ENCODE measurements at places on chromosomes 11 and 22.

DNA sequence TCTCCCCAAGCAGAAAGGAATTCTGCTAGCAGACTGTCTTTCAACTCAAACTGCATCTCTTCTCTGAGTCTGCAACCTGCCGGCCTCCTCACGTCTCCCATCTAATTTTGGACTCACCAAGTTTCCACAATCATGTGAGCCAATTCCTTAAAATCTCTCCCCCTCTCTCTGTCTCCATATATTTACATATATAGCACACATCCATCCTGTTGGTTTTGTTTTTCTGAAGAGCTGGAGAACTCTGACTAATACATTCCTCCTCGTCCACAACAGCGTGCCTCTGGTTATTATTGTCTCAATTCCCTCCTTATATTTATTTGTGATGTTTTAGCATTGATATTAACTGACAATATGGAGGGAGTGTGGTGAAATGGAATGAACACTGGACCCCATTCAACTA lies 29.6 kb upstream of the FJX1 start:
- no peak for DNase-seq

DNA sequence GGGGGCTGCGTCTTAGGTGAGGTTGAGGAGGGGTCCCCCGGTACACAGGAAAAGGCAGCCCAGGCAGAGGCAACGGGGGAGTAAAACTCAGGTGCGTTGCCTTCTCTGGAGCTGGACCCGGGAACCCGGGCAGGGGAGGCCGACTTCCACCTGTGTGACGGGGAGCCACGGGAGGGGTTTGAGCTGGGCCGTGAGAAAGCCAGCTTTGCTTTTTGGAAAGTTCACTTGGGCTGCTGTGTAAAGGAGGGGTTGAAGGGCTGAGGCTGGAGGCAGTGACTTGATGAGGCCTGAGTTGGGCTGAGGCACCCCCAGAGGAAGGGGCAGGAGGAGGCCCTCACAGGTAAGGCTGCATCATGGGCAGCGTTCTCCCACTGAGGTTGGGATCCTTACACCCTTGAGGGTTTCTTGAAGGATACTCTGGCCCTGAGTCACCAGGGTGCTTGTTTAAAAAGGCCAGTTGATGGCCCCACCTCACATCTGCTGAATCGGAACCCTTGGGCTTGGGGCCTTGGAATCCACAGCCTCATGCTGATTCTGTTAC lies 47.2 kb downstream of the CHRDL2 start:
- DNase-seq, result no peak

GRCh38 chr11:70265341-70265740 lies 5.1 kb upstream of the PPFIA1 start:
- no peak for DNase-seq

- DNase-seq, result peak; percentile 76
Measured at GRCh38 chr11:61752117-61752924, at the start of gene MYRF. Gene MYRF, plus strand, starts transcription at chr11:61752636. Its CDS starts 109 bp downstream, at chr11:61752745.

GRCh38 chr11:117794772-117795629 lies 2.0 kb downstream of the DSCAML1 start:
- peak; percentile 28 for DNase-seq

DNA sequence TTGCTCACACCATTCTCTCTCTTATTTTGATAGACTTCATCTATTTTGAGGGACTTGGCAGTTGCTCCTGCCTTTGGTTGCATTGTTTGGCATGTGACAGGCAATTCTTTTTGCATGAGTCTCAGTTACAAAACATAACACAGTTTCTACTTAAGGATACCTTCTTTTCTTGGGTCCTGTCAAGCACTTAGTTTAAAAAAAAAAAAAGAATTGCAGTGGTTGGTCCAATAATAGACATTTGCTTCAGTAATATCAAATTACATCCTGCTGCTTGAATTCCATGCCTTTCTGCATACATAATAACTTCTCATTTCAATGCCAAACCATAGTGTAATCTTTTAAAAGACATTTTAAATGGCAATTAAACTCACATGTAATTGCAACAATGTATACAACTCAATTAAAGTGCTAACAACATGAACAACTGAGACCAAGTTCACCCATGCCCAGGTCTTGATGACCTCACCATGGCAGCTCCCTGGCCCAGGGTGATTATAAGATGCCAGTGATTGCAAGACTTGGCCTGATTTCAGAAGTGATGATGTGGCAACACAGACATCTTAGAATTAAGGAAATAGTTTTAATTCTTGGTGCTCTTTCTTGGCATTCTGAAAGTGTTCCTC lies 32.2 kb upstream of the PLET1 start:
- peak; percentile 17 for DNase-seq

- peak; percentile 31 for DNase-seq
Measured at GRCh38 chr11:130677486-130678153, 229.2 kb downstream of the ADAMTS15 start.

DNA sequence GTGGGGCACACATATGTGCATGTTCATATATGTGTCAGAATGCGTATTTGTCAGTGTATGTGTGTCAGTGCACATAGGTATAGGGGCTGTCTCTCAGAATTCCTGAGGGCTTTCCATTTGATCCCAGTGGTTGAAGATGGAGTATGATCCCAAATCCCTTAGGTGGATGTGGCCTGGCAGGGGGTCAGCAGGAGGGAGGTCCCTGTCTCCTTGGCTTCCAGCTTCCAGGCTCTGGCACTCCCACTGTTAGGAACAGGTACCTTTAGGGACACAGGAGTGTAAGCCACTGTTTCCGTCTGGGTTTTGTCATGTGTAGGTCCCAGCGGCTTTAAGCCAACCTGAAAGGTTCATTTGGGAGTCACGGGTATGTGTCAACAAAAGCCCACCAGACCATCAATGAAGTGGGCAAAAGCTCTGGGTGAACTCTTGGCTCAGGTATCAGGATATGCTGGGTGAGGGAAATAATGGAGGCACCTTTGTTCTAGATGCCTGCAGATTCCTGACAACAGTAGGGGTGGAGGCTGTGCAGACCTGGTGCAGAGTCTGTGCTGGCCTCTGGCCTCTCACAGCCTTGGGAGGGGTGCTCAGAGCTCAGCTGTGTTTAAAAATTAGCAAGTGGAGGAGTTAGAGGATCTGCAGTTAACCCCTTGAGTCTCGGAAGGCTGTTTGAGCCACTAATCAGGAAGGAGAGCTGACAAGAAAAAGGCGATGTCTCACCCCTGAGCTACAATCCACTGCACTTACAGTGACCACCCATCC lies 9.0 kb downstream of the KCNQ1OT1 start:
- peak; percentile 14 for DNase-seq

GRCh38 chr11:29962243-29962642 lies 54.6 kb downstream of the KCNA4 start:
- no peak for DNase-seq

DNA sequence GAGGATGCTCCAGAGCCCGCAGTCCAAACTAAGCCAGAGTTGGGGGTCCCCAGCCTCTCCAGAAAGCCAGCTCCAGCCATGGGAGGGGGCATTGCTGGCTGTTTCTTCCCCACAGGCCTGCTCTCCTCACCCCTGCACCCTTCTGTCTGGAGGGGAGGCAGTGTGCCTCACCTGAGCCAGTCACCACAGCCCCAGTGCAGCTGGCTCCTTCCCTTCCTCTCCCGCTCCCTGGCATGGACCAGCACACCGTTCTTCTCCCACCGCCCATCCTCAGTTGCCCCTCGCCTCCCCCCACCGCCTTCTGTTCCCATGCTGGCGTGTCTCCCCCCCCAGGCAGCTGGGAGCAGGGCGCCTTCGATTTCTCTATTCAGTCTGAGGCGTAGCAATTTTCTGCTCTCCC lies 110.5 kb upstream of the THY1 start:
- DNase-seq, result no peak

GRCh38 chr11:106128740-106129139 lies 51.3 kb downstream of the AASDHPPT start:
- DNase-seq, result no peak

- DNase-seq, result peak; percentile 16
Measured at GRCh38 chr11:113507341-113507740, 32.1 kb upstream of the DRD2 start.

DNA sequence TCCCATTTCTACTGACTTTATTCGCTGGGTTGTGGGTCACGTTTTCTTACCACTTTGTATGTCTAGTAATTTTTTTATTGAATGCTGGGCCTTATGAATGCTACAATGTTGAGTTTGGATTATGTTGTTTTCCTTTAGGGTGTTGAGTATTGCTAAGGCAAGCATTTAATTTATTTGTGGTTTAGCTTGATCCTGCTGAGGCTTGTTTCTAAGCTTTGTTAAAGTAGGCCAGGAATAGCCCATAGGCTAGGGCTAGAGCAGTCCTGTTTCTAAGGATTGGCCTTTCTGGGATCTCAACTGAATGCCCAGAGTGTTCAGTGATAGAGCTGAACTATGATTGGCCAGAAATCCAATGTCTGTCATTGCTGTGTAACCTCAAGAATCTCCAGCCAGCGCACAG lies 56.1 kb upstream of the LDLRAD3 start:
- no peak for DNase-seq

- no peak for DNase-seq
Measured at GRCh38 chr22:24128631-24129262, 52.5 kb upstream of the SUSD2 start.

DNA sequence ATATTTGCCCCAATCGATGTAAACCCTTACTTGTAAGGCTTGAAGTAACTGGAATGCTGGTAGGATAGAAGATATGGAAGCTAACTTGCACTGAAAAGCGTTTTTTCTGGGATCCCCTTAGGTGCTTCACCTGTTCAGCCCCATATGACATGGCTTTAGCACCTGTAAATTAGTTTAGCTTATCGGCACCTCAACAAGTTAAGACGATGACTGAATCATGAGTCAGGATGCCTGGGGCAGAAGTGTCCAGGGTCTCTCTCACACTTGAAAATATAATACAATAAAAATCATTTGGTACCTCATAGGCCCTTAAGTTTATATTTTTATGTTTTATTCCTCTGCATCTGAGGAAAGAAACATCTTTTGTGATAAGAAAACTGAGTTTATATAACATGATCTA lies 409.2 kb upstream of the LRRC4C start:
- DNase-seq, result no peak

DNA sequence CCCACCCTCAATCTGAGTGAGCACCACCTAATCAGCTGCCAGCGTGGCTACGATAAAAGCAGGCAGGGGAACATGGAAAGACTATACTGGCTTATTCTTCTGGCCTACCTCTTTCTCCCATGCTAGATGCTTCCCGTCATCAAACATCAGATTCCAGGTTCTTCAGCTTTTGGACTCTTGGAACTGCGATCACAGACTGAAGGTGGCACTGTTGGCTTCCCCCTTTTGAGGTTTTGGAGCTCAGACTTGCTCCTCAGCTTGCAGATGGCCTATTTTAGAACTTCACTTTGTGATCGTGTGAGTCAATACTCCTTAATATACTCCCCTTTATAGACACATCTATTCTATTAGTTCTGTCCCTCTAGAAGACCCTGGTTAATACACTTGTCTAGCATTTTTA lies 543.7 kb upstream of the RAG2 start:
- DNase-seq, result no peak

DNA sequence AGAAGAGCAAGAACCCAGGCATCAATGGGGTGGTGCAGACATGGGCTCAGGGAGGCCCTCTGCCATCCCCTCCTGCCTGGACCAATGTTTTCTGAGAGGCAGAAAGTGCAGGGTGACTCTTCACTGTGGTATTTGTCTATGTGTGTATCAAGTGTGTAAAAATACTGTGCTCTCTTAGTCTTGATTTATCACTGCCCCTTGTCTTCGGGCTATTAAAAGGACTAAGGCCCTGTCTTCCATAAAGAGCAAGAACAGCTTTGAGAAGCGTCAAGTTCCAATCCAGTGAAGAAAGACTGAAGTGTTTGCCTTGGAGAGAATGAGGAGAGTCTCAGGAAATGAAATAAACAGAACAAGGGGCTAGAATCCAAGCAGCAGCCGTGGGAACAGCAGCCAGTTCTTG lies 14.4 kb downstream of the PRSS23 start:
- no peak for DNase-seq

- no peak for DNase-seq
Measured at GRCh38 chr11:46604796-46605195, 11.0 kb upstream of the AMBRA1 start.

DNA sequence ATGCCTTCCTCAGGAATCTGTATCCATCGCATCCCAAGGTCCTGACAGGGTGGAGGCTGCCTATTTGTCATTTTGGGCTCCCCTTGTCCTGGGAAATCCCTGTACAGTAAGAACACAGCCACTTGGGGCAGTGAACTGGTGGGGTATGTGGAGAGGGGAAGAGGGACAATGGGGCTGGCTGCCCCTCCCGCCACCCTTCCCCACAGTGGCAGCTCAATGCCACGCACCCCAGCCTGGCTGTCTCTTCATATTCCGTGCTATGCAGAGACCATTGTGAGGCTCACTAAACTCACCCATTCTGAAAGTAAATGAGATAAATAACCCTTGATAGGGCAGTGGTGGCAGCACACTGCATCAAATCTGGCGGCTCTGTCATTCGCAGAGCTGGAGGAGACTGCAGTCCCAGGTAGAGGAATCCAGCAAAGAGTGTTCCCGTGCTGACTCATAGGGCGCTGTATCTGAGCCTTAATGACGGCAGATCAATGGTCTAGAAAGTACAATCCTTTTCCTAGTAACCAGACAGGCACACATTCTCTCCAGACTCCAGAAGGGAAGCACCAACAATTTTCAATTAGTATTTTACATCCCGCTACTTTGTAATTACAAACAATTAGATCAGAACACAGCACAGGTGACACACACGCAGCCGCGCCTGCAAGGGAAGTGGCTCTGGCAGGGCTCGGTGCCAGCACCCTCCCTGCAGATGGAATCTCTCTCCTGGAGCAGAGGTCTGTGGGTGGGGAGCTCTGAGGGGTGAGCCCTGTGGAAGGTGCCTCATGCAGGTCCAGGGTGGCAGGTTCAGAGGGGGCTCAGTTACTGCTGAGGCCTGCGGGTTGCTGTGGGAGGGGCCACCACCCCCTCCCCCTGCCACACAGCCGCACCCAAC lies 167.9 kb upstream of the B3GAT1 start:
- DNase-seq, result no peak

DNA sequence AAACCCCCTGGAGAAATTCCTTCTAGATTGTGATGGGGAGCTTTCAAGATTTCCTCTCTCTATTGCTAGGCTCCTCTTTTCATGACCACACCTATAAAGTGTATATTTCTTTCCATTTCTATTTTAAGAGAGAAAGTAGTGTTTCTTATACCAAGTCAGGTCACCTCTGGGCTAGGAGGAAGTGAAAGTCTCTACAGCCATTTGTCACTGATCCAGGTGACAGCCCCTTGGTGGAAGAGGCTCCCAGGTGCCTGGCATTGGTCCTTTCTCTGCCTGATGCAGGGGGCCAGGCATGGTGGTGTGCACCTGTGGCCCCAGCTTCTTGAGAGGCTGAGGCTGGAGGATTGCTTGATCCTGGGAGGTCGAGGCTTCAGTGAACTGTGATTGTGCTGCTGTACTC lies 64.7 kb downstream of the DHCR7 start:
- no peak for DNase-seq

GRCh38 chr11:123069908-123070821 lies 8.2 kb upstream of the HSPA8 start:
- DNase-seq, result no peak

- no peak for DNase-seq
Measured at GRCh38 chr11:87361891-87362290, 324.2 kb downstream of the TMEM135 start.
